Glutamatergic neuron (in vitro differentiated cells): ENCODE measurements at places on chromosomes 5 and 9.

GRCh38 chr9:20473515-20474013 lies 148.7 kb downstream of the MLLT3 start:
- H3K36me3 ChIP-seq, result no peaks in the 10 kb centered on the region
- no peak for DNase-seq
- H3K4me1 ChIP-seq, result peaks cover 2% of the 10 kb centered on the region
- H3K27me3 ChIP-seq, result no peaks in the 10 kb centered on the region
- H3K4me3 ChIP-seq, result no peak overlapping the region
- H3K27ac ChIP-seq, result no peak overlapping the region

- H3K36me3 ChIP-seq, result peaks cover 11% of the 10 kb centered on the region
- DNase-seq, result peak; percentile 63
- peak overlapping the region; percentile 93 for H3K27ac ChIP-seq
- H3K4me1 ChIP-seq, result peaks cover 19% of the 10 kb centered on the region
- H3K4me3 ChIP-seq, result peak overlapping the region; percentile 98
- H3K27me3 ChIP-seq, result peaks cover 13% of the 10 kb centered on the region
Measured at GRCh38 chr5:138352722-138353559, 456 bp downstream of the KDM3B start.

DNA sequence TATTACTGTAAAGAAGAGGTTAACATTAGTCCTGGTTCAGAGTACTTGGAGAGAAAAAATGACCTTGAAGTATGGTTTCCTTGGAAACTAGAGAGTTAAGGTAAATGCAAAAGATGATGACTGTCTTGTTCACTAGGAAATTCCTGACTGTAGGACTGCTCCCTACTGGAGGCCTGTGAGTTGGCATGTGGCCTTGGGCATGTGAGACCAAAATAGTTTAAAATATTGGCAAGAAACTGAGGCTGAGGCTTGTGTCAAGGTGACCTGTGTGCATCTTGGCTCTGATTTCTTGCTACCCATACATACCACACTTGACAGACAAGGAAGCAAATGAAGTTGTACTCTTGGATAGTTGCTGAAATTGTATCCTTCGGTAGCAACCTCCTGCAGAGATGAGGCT lies 96.5 kb downstream of the TARS1 start:
- no peaks in the 10 kb centered on the region for H3K36me3 ChIP-seq
- H3K27ac ChIP-seq, result no peak overlapping the region
- H3K27me3 ChIP-seq, result peaks cover 2% of the 10 kb centered on the region
- H3K4me1 ChIP-seq, result no peaks in the 10 kb centered on the region

DNA sequence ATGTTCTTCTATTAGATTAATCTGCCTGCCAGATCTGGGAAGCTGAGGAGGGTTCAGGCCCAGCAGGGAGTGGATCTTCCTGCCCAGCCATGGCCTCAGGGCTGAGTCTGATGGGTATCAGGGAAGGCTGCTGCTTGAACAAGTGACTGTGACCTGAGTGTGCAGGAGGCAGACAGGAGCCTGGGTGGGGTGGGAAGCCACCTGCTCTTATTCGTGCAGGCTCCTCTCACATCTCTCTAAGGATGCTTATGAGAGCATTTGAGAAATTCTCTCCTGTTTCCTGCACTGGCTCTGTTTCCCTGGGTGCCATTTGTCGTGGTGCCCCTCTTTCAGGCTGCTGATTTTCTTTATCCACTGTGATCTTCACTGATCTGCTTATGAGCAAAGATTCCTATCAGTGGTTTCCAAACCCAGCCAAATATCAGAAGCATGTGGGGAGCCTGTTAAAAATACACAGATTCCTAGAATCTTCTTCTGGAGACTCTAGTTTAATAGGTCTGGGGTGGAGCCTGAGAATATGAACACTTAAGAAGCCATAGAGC lies 2.1 kb downstream of the RGS3 start:
- peaks cover 21% of the 10 kb centered on the region for H3K4me1 ChIP-seq
- H3K27me3 ChIP-seq, result peaks cover 8% of the 10 kb centered on the region
- no peak overlapping the region for H3K27ac ChIP-seq

DNA sequence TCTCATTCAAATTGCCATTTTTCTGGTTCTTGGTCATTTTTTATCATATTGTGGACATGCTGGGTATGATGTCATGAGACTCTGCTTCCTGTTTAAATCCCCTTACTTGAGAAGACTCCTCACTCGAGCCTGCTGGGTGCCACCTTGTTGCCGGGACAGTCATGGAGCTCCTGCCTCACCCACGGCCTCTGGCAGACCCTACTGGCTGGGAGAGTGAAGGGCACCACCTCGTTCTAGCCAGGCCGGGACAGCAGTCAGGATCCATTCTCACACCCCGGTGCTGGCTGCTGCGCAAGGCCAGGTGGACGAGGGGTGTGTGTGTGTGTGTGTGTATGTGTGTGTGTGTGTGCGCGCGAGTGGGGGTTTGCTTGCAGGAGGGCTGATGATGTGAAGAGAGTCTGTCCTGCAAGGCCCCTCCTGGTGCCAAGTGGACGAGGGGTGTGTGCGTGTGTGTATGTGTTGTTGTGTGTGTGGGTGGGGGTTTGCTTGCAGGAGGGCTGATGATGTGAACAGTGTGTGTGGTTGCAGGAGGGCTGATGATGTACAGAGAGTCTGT lies 4.4 kb downstream of the CEP72 start:
- no peaks in the 10 kb centered on the region for H3K36me3 ChIP-seq
- peaks cover 9% of the 10 kb centered on the region for H3K27me3 ChIP-seq
- peak overlapping the region; percentile 23 for H3K27ac ChIP-seq
- H3K4me3 ChIP-seq, result peak overlapping the region; percentile 48
- peaks cover 5% of the 10 kb centered on the region for H3K4me1 ChIP-seq

GRCh38 chr5:179969110-179969509 lies 61.4 kb upstream of the TBC1D9B start:
- peaks cover 16% of the 10 kb centered on the region for H3K36me3 ChIP-seq
- no peak for DNase-seq
- peaks cover 6% of the 10 kb centered on the region for H3K27me3 ChIP-seq
- H3K4me3 ChIP-seq, result no peak overlapping the region
- H3K27ac ChIP-seq, result no peak overlapping the region
- H3K4me1 ChIP-seq, result peaks cover 14% of the 10 kb centered on the region

GRCh38 chr9:130022566-130023143 lies 20.3 kb downstream of the FNBP1 start:
- H3K4me3 ChIP-seq, result no peak overlapping the region
- H3K4me1 ChIP-seq, result no peaks in the 10 kb centered on the region
- no peaks in the 10 kb centered on the region for H3K27me3 ChIP-seq
- H3K27ac ChIP-seq, result no peak overlapping the region

GRCh38 chr5:180281706-180282105 lies 10.2 kb downstream of the MAPK9 start:
- H3K4me1 ChIP-seq, result peaks cover 7% of the 10 kb centered on the region
- no peak for DNase-seq
- no peaks in the 10 kb centered on the region for H3K27me3 ChIP-seq
- H3K4me3 ChIP-seq, result no peak overlapping the region
- no peak overlapping the region for H3K27ac ChIP-seq

- no peak for DNase-seq
- no peaks in the 10 kb centered on the region for H3K36me3 ChIP-seq
- no peak overlapping the region for H3K27ac ChIP-seq
- H3K27me3 ChIP-seq, result peaks cover 4% of the 10 kb centered on the region
- H3K4me1 ChIP-seq, result peaks cover 2% of the 10 kb centered on the region
Measured at GRCh38 chr9:134826336-134827285, 54.0 kb upstream of the FCN2 start.

- no peak overlapping the region for H3K27ac ChIP-seq
- H3K36me3 ChIP-seq, result no peaks in the 10 kb centered on the region
- no peak overlapping the region for H3K4me3 ChIP-seq
- no peak for DNase-seq
- peaks cover 3% of the 10 kb centered on the region for H3K4me1 ChIP-seq
Measured at GRCh38 chr5:159178978-159179377, 30.4 kb downstream of the RNF145 start.

DNA sequence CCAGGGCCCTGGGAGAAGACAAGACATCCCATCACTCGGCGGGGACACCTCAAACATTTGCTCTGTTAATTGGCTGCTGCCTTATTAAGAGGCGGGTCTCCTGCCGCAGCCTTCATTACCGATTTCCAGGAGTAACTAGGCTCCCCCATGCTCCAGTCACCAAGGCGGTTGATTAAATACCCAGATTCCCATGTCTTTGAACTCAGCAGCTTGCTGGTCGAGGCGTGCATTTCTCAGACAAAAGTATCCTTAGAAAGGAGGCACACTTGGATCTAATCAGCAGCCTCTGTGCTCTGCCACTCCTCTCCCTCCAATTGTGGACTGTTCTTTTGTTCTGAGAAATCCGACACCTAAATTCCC lies 228.8 kb downstream of the FSTL4 start:
- no peaks in the 10 kb centered on the region for H3K36me3 ChIP-seq
- H3K4me3 ChIP-seq, result no peak overlapping the region
- no peak overlapping the region for H3K27ac ChIP-seq
- H3K4me1 ChIP-seq, result no peaks in the 10 kb centered on the region
- no peak for DNase-seq

DNA sequence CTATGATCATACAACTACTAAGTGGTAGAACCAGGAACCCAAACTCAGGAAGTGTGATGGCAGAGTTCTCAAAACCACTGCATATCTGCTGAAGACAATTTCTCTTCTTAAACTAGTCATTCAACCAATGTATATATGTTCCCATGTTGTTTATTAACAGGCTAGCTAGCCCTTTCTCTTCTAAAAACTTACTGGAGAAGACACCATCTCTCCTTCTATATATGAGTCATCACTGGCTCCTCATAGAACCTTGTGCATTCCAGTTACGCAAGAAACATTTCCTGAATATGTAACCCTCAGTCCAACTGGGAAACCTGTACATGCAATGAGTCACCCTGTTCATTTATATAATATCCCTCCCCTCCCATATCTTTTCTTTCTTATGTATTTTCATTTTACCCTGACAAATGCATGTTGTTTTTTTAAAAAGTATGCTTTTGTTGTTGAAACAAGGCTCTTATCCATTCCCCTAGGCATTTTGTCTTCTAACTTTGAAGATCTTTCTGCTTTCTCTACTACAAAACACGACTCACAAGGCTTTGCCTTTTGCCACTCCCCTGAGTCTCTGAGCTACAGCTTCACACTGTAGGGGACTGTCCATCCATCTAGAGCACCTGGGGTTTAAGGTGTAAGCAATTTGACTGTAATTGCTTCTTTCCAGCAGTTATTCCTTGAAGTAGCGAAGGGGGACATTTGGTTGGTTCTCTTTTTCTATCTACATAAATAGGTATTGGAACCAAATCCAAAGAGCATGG lies 119.5 kb downstream of the ANXA1 start:
- no peak for DNase-seq
- H3K27me3 ChIP-seq, result no peaks in the 10 kb centered on the region
- H3K36me3 ChIP-seq, result no peaks in the 10 kb centered on the region

- H3K27me3 ChIP-seq, result no peaks in the 10 kb centered on the region
- no peak for DNase-seq
- H3K27ac ChIP-seq, result no peak overlapping the region
- no peak overlapping the region for H3K4me3 ChIP-seq
- H3K4me1 ChIP-seq, result peaks cover 9% of the 10 kb centered on the region
Measured at GRCh38 chr5:91403438-91403837, 20.3 kb upstream of the ARRDC3 start.

GRCh38 chr5:111583758-111584203 lies 71.4 kb upstream of the STARD4 start:
- H3K4me1 ChIP-seq, result no peaks in the 10 kb centered on the region
- H3K27ac ChIP-seq, result no peak overlapping the region
- peaks cover 1% of the 10 kb centered on the region for H3K27me3 ChIP-seq
- DNase-seq, result no peak
- no peak overlapping the region for H3K4me3 ChIP-seq
- H3K36me3 ChIP-seq, result no peaks in the 10 kb centered on the region
